ENCODE measurements at places on chromosomes 2 and 18. TPM values are rescaled to one million over a fixed set of nuclear protein-coding genes. Genes with fewer than 3 reads are reported as not detected.

DNA sequence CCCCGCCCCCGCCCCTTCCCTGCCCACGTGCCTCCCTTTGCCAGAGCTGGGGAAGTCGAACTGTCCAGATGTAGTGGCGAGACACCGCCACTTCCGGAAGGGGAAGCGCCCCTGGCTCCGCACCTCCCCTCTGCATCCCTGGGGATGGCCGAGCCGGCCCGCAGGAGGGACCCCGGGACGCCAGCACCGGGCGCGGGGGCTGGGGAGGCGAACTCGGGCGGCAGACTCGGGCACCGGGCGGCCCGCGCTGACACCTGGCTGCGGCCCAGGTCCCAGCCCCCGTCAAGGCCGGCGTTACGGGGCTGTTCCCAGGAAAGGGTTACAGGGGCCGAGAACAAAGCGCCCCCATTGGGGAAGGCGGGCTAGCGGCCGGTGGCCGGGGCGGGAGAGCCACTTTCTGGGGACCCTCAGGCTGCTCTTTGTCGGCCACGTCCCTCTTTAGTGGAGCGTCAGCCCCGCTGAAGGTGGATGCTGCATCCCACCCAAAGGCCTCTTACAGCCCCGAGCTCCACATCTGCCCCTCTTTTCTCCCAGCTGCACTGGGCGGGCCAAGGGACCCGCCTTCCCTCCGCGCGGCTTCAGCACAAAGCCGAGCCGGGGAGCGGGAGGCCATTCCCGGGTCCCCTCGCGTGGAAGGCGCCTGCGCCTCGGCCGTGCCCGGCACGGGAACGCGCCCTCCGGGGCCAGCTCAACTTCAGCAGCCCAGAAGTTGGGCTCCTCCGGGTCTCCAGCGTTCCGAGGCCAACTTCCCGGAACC, 1.3 kb downstream of the SDC1 start:
- peak overlapping the region; percentile 46 for H3K4me3 ChIP-seq
- DNase-seq, result peak; percentile 41
- H3K36me3 ChIP-seq, result no peaks in the 10 kb centered on the region
- peak overlapping the region; percentile 16 for H3K27ac ChIP-seq
- peaks cover 10% of the 10 kb centered on the region for H3K4me1 ChIP-seq
- H3K27me3 ChIP-seq, result peaks cover 6% of the 10 kb centered on the region

The KCNS3 gene
- total RNA-seq, result 0.50 TPM

DNA sequence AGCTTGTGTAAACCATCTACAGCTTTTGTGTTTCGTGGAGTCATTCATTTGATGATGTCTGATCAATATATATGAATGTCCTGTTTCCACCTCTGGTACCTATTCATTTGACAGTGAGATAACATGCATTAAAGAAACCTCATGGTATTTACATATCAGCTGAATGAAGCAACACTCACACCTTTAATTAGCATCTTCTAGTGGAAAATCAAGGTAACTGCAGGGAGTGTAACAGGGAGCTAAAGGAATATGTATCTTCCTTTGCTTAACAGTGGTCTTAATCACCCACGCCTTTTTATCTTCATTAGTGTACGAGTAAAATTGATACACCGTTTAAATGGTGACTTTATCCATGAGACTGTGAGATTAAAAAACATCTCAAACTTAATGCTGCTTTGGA, 15.6 kb downstream of the SLC39A10 start:
- no peak overlapping the region for H3K27ac ChIP-seq
- DNase-seq, result no peak
- no peaks in the 10 kb centered on the region for H3K36me3 ChIP-seq
- no peaks in the 10 kb centered on the region for H3K27me3 ChIP-seq
- H3K4me3 ChIP-seq, result no peak overlapping the region
- no peaks in the 10 kb centered on the region for H3K4me1 ChIP-seq

- no peaks in the 10 kb centered on the region for H3K4me1 ChIP-seq
- DNase-seq, result no peak
- no peak overlapping the region for H3K27ac ChIP-seq
- no peak overlapping the region for H3K4me3 ChIP-seq
- H3K36me3 ChIP-seq, result no peaks in the 10 kb centered on the region
- no peaks in the 10 kb centered on the region for H3K27me3 ChIP-seq
Observed at GRCh38 chr2:68805025-68805424, 66.2 kb downstream of the BMP10 start.

DNA sequence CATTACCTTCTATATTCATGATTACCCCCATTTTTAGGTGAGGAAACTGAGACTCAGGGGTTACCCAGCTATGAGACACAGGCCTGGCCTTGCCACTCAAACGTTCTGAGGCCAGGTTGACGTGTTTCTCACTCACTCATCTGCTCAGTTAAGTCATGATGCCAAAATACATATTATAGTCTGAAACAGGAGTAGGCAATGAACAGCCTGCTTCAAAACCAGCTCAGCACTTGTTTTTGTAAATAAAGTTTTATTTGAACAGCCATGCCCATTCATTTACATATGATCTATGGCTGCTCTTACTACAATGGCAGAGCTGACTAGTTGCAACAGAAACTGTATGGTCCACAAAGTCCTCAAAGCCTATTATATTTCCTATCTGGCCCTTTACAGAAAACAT, 74.1 kb upstream of the SMAD2 start:
- no peak for DNase-seq
- H3K4me3 ChIP-seq, result no peak overlapping the region
- no peaks in the 10 kb centered on the region for H3K27me3 ChIP-seq
- peaks cover 8% of the 10 kb centered on the region for H3K4me1 ChIP-seq

DNA sequence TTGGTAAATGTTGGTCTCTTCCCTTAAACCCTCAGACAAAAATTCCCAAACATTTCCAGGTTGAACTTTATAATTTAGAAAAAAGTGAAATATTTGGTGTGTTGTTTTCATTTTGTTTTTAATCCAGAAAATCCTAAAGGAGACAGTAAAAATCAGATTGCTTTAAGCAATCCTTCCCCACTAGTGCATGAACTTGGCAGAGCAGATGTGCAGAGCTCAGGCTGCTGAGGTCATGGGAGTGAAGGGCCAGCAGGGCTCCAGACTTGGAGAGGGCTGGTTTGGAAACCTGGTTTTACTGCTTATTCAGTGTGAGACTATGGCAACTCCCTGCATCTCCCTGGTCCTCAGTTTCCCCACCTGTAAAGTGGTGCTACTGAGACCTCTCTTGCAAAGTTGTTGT, 66.7 kb upstream of the TEX51 start:
- no peak for DNase-seq
- no peak overlapping the region for H3K27ac ChIP-seq
- no peaks in the 10 kb centered on the region for H3K27me3 ChIP-seq

GRCh38 chr2:16130906-16131400, 190.6 kb downstream of the MYCN start:
- H3K27me3 ChIP-seq, result no peaks in the 10 kb centered on the region
- DNase-seq, result no peak
- H3K4me3 ChIP-seq, result no peak overlapping the region
- no peaks in the 10 kb centered on the region for H3K36me3 ChIP-seq
- no peak overlapping the region for H3K27ac ChIP-seq
- H3K4me1 ChIP-seq, result no peaks in the 10 kb centered on the region

DNA sequence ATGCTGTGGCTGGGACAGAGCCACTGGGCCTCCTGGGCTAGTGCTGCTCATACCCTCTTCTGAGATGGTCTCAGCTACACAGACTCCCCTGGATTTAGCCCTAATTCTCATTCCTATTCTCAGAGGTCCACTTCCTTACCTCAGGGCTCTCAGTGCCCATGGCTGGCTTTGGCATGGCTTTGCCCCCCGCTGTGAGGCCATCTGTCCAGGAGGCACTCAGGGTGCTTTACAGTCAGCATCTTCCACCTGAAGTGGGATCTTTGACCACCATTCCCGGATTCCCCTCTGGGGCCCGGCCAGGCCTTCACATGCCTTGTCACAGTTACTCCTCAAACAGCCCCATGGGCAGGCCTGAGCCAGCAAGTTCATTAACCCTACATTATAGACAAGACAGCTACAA, 161.8 kb downstream of the CELF4 start:
- H3K27me3 ChIP-seq, result no peaks in the 10 kb centered on the region
- no peaks in the 10 kb centered on the region for H3K36me3 ChIP-seq
- no peaks in the 10 kb centered on the region for H3K4me1 ChIP-seq
- no peak overlapping the region for H3K27ac ChIP-seq

The TMEM198 gene
- 16.2 TPM for total RNA-seq

The POTEI gene
- total RNA-seq, result not detected

DNA sequence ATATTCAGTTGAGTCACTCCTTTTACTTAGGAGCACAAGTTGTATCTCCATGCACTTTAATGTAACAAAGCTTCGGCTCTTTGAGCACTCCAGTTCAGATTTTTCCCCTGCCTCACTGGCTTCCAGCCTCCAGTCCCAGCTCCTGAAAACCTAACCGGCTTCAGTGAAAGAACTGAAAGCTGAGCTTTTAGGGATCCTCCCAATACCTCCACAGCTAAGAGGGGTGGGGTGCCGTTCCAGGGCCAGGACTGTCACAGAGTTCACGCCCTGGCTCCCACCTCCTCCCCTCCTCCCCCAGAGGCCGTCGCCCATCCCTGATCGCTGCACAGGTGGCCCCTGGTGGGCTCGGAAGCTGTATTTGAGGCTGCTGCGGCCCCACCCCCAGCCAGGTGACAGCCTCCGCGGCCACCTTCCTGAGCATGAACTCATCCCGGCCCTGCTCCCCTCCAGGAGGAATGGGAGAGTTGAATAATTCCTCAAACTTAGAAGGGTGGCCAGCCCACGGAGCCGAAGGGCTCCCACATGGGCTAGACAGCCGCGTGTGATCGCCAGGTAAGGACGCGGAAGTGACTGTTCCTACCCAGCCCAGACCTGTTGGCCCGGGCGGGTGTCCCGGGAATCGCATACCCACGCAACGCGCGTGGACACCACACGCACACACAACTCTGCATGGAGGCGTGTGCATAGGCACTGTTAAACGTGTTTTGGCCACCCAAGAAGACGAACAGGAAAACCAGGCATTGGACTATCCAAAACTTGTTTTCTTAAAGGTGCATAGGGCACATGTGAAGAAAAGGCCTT, 1.8 kb downstream of the MYO5B start:
- no peak overlapping the region for H3K27ac ChIP-seq
- H3K36me3 ChIP-seq, result no peaks in the 10 kb centered on the region
- peaks cover 13% of the 10 kb centered on the region for H3K4me1 ChIP-seq
- H3K4me3 ChIP-seq, result no peak overlapping the region

The PDCL3 gene
- 22.9 TPM for total RNA-seq

GRCh38 chr18:40019797-40020392, 1935.1 kb upstream of the PIK3C3 start:
- no peaks in the 10 kb centered on the region for H3K36me3 ChIP-seq
- no peaks in the 10 kb centered on the region for H3K27me3 ChIP-seq
- H3K4me1 ChIP-seq, result no peaks in the 10 kb centered on the region
